ENCODE measurements at places on chromosomes 1 and 21.
A peak's percentile ranks its signal among the peaks of the same experiment; 100 is the strongest.

GRCh38 chr1:244914761-244915160 is 50.4 kb upstream of the HNRNPU start:
- DNase-seq: no peak

GRCh38 chr1:10832703-10833102 is 36.3 kb upstream of the CASZ1 start:
- no peak for DNase-seq

GRCh38 chr21:38824124-38824822 is 18.5 kb downstream of the ETS2 start:
- DNase-seq: peak; percentile 90

DNA sequence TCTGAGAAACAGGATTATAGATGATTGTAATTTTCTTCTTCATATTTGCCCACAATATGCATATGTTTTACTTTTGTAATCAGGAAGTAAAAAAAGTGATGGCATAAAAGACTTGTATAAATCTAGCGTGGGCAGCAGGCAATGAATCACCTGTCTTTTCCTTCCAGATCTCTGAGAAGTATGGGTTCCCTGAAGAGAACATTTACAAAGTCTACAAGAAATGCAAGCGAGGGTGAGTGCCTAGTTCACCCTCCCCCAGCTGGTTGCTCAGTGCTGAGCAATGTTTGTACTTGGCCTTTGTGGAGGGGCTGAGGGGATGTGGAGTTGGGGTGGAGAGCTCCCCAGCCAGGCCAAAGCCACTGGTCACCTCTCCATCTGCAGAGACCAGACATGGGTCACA is 30.7 kb downstream of the GRHL3 start:
- DNase-seq: peak; percentile 51

DNA sequence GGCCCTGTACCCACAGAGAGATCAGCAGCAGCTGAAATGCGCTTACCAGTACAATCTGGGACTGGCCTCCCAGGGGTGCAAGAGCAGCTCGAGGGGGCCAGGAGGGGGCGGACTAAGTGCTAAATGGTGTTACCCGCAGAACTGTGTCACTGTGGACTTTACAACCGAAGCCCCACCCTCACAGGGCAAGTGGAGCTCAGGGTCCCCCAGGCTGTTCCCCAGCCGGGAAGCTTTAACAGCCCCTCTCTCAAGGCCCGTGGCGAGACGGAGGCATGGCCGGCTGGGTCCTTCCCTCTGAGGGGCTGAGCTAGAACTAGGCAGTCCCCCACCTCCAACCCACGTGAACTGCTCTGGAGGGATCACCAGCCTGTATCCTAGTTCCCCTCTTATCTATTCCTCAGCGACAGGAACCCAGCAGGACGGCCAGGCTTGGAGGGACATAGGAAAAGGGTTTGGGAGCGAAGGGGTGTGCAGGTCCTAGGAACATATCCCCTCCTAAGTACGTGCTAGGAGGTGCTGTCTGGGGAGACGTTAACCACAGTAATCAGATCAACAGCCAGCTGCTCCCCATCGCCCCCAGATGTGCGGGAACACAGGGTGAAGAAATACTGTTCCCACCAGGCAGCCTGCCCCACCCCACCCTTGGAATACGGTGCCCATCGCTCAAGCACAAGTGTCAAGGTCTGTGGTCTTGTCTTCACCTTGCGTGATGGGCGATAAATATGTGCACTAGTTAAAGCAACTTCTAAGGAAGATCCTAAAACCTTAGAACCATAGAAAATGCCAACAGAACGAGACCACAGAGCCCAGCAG is 24.4 kb downstream of the ZBTB17 start:
- DNase-seq: no peak

Data from IMR-90 (cell line).